ENCODE measurements at places on chromosomes 12 and 14.

- DNase-seq, result no peak
Observed at GRCh38 chr14:105011312-105011990, 9.4 kb downstream of the CDCA4 start.

DNA sequence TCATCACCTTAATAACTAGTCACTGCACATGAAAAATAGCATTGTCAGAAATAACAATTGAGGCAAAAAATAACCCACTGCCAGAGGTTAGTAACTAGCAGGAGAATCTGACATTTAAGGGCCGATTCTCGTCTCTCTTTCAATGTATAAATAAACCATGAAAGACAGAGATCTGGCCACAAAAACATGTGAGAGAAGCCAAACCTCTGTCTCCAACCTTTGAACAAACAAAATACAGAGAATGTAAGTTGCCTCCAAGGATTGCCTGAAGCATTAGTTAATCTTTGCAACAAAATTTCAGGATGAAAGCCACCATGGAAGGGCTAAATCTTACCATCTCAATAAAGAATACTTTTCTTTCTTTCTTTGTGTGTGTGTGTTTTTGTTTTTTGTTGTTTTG lies 257.4 kb upstream of the TMTC1 start:
- no peak for DNase-seq

DNA sequence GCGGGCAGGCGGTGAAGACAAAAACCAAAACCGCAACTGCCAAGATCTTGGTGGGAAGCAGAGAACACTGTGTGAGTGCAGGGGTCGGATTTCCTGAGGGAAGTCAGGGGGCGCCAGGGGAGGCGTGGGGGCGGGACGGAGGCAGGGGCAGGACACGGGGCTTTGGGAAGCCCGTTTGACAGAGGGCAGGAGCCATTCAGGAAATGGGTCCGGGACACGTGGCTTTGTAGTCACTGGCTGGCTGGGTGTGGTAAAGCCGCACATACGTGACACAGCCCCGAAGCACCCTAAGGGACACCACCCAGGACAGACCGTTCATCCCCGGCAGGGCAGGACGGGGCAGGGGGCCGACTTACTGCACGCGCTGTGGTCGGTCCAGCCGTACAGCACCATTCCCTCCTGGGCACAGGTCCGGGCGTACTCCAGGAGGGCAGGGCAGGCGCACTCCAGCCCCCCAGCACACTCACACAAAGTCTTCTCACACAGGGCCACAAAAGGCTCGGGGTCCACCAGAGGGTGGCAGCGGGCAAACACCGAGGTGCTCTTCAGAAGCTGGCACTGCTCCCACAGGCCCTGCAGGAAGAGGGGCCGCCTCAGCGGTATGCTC lies 49.4 kb downstream of the VWF start:
- peak; percentile 78 for DNase-seq

- DNase-seq, result no peak
Observed at GRCh38 chr12:123033392-123034021, 53.0 kb downstream of the ARL6IP4 start.

DNA sequence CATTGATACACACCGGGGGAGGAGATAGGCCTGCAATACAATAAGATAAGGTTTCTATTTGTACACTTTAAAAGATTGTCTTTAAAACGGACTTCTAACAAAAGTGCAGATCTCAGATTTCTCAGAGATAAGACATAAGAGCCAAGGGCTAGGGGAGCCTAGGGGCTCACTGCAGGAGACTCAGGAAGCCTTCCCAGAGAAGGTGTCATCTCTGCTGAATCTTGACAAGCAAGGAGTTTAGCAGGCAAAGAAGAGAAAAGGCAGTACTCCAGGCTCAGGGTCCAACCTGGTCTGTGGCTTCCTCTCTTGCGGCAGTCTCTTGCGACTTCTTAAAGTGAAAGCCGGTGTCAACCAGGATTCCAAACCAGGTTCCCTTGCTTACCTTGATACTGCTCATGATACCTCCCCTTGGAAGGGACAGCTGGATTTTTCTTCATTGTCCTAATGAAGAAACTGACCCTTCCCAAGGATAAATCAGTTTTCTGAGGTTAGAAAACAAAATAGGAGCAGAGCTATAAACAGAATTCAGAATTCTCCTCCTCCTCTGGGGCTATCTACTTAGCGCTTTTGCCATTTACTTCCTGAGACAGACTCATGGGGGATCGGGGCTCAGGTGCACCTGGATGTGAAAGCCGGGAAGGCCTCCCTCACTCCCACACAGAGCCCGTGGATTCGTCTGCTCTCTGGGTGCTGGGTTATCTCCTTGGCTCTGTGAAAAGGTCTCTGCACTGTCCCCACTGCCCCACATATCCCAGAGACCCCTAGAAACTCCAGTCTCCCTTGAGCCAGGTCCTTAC lies 1.7 kb upstream of the SCNN1A start:
- no peak for DNase-seq

DNA sequence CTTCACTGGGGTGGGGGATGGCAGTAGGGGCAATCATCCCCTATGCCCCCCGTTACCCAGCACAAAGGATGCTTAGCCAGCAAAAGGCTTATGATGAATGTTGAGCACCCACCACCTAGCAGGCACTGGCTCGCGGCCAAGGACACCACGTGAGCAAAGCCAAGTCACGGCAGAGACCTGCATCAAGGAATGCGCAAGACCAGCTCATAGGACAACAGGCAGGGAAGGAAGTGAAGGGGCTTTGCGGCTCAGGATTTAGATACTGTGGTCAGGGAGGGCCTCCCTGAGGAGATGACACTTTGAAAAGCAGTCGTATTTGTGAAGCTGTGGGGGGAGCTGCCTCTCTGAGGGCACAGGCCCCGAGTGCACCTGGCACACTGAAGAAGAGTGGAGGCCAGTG lies 32.8 kb downstream of the SH2B3 start:
- DNase-seq, result peak; percentile 60
